ENCODE measurements at places on chromosomes 5 and 9.

DNA sequence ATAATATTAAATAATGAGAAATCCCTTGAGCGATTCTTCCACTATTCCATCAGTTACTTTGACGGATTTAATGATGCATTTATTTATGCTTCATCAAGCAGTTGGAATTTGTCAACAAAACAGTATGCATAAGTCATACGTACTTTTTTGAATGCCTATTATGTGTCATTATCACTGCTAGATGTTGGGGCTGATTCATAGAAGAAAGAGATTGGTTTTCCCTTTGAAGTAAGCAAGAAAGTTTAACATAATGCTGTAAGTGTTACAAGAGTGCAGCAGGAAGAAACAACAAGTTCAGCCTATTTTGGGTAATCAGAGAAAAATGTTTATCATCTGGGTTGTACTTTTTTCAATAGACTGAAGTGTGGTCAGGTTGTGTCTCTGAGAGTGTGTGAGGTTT is 121.2 kb upstream of the RANBP3L start:
- peak; percentile 20 for DNase-seq

GRCh38 chr5:10091701-10092100 is 158.0 kb downstream of the ATPSCKMT start:
- DNase-seq, result no peak

DNA sequence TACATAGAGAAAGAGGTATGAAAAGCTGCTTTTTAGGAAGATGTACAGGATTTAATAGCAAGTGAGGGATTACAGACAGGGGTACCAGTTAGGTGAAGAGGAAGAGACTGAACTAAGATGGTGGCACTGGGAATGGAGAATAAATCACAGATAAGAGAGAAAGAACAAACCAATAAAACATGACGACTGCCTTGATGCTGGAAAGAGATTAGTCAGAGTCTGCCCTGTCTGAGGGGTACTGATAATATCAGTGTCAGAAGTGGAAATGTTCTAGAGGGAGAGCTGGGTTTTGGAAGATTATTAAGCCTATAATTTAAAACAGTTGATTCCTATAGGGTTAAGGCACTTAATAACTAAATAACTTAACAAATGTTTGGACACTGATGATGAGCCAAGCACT is 77.7 kb downstream of the NR2F1 start:
- DNase-seq, result no peak

DNA sequence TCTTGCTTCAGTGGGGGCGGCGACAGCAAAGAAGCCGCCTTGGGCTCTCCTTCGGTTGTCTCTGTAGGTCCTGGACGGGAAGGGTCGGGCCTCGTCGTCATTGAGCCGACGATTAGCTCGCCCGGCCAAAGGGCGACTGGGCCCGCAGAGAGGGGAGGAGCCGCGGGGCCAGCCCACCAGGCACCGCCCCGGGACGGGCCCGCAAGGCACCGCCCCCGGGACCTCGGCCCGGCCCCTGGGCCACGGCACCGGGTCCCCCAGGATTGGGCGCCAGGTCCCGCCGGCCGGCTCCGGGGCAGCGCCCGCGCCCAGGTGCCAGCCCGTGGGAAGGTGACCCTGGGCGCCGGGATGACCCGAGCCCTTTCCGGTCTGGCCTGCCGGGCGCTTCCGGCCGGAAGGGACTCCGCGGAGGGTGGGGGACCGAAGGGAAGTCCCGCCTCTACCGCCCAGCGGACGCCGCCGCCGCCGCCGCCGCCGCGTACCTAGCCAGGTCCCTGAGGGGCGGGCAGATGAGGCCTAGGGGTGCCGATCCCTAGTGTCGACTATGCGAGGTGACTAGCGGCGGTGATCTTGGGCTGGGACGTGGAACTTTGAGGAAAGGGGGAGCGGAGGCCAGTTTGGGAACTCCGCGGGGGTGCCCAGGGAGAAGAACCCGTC is at the start of the genes GBA2 and RGP1:
TSS of gene GBA2 (minus strand) at position 371 of the 657 bp plus-strand sequence. CDS start 524 bp downstream, outside the sequence.
TSS of gene RGP1 (plus strand) at position 430 of the 657 bp plus-strand sequence. CDS start 469 bp downstream, outside the sequence.
- DNase-seq, result peak; percentile 53

GRCh38 chr5:130425424-130425823 is 521.2 kb downstream of the CHSY3 start:
- DNase-seq, result no peak

- DNase-seq, result no peak
Measured at GRCh38 chr9:36492865-36493264, 79.8 kb upstream of the MELK start.

- no peak for DNase-seq
Measured at GRCh38 chr5:78908173-78909061, 76.7 kb downstream of the ARSB start.

DNA sequence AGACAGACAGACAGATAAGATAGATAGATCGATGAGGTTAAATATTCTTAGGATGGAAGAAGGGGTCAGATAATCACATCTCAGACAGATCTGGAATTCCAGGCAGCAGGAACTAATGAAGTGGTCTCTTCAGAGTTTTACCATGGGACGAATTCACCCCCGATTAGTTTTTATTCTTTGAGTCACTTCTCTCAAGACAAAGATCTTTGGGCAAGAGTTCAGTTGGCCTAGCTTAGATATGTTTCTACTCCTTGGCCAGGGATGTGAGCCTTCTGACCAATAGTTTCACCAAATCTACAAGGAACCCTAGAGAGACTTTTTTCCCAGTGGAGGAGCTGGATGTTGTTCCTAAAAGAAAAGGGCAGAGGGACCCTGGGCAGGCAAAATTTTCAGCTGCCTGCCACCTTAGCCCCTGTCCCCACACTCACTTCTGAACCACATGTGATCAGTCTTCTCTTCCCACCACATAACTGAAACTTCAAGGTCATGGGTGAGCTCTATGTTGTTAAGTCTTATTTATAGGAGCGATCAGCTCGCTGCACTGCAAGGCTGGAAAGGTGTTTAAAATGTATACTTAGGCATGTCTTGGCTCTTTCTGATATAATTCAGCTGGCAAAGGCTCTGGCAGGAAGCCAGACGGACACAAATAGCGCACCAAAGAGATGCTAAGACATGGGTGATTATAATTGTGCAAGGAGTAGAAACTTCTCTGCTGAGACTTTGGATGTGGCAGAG is 132.9 kb downstream of the PALM2AKAP2 start:
- no peak for DNase-seq

DNA sequence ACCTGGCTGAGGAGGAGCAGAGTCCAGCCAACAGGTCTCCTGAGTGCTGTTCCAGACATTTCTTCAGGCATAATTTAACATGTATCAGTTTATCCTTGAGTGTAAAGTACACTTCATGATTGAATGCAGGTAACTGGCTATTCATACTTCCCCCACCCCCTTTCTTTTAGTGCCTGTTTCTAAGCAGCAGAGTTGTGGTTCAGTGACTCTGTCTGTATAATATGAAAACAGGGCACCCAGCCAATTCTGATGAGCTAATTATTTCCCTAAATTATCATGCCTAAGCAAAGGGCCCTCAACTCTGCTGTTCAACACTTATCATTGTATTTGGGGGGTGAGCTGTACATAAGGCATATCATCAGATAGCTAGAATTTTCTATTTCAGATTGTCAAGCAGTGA is 51.9 kb upstream of the ZSWIM6 start:
- DNase-seq, result no peak

DNA sequence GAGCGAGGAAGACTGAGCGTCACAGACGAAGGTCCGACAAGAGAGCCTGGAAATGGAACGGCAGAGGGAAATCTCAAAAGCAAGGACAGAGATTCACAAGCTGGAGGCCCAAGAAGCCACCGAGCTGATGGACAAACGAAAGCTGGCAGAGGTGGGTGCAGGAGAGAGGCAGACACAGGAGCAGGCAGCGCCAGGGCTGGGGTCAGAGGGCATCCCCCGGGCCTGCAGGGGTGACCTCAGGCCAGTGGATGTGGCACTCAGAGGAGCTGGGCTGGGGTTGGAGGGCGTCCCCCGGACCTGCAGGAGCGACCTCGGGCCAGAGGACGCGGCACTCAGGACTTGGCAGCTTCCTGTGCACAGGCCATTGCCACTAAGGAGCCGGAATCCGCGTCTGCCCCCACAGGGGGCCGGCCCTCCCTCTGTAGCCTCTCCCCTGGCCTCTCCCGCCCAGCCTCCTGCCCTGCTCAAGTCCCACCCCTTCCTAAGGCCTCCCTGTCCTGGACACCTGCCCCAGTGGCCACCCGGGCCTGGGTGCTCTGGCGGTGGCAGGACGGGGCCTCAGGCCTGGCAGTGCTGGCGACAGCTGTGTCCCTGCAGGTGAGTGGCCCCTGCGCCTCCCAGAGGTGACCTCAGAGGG is 40.4 kb downstream of the EXD3 start:
- no peak for DNase-seq

DNA sequence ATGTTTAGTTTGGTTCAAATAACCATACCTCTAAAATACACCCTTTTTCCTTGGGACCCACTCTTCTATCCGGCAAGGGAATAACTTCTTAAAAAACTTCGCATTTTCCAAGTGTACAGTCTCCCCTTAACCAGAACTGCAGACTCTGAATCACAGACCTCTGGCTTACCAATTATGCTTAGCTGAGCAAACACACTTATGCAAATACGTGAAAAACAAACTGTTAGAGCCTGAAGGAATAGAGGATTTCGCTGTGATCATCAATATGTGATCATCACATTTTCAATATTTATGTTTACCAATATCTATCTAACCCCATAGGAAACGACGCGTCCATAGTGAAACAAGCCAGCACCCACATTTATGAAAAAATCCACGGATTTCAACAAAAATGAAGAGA is 1.3 kb downstream of the LPAR1 start:
- DNase-seq, result no peak

- DNase-seq, result no peak
Measured at GRCh38 chr9:78234810-78235209, 1.1 kb upstream of the CEP78 start.

DNA sequence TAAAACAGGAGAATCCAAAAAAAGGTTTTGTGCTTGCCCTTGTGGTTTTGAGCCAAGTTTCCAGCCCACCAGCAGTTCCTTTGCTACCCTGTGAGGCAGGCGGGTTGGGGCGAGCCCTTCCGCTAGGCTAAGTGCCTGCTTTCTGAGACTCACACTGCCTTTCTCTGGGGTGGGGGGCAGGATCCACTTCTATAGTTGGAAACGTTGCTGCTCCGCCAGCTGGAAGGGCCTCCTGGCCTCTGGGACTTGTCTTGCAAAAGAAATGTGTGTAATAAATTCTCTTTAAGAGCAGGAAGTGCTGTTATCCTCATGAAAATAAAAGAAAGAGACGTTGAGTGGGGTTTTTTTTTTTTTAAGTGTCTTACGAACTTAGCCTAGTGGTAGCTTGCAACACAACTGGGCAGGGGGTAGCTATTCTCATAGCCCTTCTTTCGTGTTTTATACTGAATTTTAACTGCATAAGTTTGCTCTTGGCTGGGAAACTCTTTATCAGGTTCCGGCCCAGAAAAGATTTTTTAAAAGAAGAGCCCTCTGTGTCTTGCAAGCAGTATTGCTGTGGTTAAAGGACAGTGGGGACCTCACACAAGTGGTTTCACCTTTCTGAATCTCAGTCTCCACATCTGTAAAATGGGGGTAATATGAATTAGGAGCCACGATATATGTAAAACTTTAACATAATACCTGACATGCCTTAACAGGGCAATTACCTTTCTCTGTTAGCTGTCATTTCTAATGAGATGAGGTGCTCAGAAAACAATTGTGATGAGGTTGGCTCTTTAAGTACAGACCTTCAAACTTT is 19.8 kb downstream of the JADE2 start:
- DNase-seq, result no peak

GRCh38 chr5:5270958-5271785 is 131.0 kb downstream of the ADAMTS16 start:
- DNase-seq, result peak; percentile 85

DNA sequence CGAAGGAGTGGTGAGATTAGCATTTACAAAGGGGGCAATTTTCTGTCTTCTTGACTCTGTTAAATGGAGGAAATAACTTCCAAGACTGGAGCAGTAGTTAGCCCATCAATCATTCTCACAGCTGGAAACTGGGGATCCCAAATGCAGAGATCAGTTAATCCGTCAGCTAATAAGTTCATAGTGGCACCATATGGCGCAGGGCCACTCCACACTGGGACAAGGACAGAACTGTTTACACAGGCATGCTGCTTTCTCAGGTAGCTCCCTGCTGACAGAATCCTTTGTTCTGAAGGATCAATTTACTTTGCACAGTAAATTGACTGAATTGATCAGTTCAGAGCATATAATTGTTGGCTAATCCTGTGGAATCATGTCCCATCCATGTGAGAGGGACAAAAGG is 395.7 kb downstream of the TMEM161B start:
- no peak for DNase-seq

DNA sequence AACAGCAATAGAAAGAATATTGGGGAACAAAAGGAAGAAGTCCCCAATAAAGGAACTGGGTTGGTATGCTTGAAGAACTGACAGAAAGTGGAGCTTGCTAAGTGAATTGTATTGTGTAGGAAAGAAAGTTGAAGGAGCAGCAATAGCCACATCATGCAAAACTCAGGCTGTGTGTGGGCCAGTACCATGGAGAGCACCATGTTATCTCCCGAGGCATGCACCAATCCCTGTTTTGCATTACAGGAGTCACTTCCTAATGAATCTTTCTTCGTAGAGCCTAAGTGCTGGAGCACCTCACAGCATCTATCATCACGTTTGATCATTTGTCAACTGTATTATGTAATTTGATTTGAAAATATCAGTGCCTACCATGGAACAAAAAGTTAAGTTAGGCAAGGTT is 137.7 kb upstream of the NMUR2 start:
- DNase-seq, result no peak

DNA sequence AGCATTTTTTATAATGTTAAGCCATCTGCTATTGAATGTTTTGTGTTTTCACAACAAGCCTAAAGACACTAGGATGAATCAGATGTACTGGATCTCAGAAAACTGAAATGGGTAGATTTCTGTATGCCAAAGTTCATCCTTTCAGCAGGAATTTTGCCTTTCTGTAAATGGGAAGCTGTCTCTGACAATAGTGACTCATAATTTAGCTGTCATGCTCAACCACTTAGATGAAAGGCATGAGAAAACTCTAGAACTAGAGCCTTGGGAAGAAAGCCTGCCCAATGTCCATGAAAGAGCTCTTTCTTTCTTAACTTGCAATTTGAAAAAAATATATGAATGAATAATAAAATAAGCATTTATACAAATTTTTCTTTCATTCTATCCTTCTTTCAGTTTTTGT is 616.0 kb upstream of the EDIL3 start:
- DNase-seq, result no peak

- no peak for DNase-seq
Measured at GRCh38 chr5:16842896-16843295, 93.2 kb downstream of the MYO10 start.

DNA sequence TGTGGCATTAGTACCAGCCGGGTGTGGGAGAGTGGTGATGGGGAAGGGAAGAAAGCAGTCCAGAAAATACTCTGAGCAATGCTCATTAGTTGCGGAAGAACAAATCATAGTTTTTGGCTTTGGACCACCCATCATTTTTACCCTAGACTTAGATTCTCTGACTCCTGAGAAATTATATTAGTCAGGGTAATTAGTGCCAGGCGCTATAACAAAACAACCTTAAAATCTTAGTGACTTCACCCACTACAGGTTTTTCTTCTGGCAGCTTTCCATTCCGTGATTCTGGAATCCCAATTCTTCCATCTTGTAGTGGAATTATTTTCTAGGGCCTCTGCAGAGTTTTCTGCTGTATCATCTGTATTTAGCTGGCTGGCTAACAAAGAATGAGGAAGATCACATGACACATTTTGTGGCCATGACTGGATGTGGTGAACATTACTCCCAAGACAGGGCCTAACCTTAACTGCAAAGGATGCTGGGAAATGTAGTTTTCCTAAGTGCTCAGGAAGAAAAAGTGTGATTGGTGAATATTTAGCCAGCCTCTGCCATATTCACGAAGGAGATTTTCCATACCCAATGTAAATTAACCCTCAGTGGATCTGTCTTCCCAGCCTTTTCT is 373.0 kb upstream of the MEF2C start:
- DNase-seq, result no peak

GRCh38 chr5:77066184-77066583 is 20.9 kb downstream of the ZBED3 start:
- no peak for DNase-seq

GRCh38 chr5:1777281-1778137 is 22.1 kb downstream of the MRPL36 start:
- no peak for DNase-seq

Data from NCI-H460 (cell line).